PC-3 (cell line): ENCODE measurements at places on chromosomes 5 and 9. TPM values are rescaled to one million over a fixed set of nuclear protein-coding genes. Genes with fewer than 3 reads are reported as not detected.

GABRA6 gene
- 0.17 TPM in 1 of 2 replicates, not detected in the other for total RNA-seq

SPINK4 gene
- total RNA-seq, result not detected in 2 replicates

IARS1 gene
- 128 and 148 TPM in 2 replicates for total RNA-seq

ACOT12 gene
- not detected in 2 replicates for total RNA-seq

SPAAR gene
- 0.35 TPM in 1 of 2 replicates, not detected in the other for total RNA-seq

KCNT1 gene
- total RNA-seq, result not detected in 2 replicates

CXCL14 gene
- total RNA-seq, result not detected in 2 replicates

GRXCR2 gene
- total RNA-seq, result not detected in 2 replicates

GAS1 gene
- not detected in 2 replicates for total RNA-seq
